ENCODE measurements at places on chromosomes 16 and 17.

DNA sequence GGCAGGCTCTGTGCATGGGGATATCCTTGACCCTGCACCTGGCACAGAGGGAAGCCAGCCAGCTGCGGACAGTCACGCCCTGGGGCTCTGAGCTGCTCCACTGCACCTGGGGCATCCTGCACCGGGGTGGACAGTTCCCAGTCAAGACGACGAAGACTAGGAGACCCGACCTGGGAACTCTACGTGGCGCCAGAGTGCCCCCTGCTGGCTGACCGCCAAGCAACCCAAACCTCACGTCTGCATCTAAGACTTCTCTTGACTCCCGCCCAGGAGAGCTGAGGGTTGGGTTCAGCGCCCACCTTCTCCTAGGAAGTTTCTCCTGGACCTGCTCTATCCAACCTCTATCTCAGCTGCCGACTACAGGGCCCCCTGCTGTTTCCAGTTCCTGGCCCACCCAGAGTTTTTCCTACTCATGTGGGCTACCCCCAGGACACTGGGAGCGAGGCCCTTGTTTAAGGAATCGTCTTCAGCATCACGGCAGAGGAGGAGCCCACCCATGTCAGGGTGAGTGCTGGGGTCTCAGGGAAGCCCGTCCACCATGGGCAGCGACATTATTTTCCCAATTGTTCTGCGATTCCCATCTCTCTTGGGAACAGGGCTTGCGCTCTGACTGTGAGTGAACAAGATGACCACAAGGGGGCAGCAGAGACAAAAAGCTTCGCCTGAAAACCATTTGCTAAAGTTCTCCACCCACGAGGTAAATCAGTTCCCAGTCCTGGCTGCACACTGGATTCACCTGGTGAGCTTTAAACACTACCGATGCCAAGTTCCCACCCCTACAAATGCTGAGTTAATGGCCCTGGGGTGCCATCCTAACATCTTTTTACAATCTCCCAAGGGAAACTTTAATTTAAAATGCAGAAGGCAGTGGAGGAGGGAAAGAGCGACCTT, 29.3 kb downstream of the TLE7 start:
- DNase-seq = no peak

- no peak for DNase-seq
These were observed 5.4 kb downstream of the GAS7 start for GRCh38 chr17:10192972-10193371.

- DNase-seq = no peak
These were observed 2.8 kb downstream of the RPL23A start for GRCh38 chr17:28722417-28723158.

DNA sequence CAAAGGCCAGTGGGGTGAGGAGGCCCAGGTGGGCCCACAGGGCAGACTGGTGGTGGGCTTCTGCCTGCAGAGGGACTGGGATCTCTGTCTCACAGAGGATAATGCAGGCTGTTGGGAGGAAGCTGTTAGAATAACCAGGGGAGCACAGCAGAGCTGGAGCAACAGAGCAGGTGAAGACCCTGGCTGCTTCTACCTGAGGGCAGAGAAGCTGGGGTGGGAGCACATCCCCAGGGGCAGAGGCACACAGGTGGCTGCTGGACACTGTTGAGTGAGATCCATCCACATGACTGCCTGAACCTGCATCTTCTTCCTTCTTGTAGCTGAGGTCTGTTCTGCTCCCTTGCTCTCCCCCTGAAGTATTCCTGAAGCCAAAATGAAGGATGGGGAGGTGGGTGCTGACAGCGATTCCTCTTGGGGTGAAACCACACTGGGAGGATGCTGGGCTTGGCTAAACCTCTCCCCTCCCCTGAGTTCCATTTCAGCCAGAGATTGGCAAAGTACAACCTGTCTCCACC, 1725.0 kb downstream of the TP53TG3F start:
- no peak for DNase-seq

DNA sequence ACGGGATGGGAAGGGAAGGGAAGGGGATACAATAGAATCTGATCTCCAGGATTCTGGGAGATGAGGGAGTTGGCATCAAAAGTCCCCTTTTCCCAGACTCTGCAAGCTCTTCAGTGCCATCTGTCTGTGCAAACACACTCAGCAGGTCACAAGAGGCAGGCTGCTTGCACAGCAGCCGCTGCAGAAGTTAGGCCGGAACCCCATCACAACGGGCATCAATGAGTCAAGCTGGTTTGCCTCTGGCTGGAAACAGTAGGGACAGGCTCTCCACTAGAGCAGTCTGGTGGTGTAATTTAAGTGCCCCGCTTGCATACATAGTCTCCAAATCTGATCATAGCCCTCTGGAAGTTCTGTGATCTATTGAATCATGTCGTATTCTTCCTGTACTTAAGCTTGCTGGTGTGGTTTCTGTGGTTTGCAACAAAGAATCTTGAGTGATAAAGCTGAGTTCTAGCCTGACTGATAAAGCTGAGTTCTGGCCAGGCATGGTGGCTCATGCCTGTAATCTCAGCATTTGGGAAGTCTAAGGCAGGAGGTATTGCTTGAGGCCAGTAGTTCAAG, 33.7 kb upstream of the KDM8 start:
- DNase-seq = no peak

- DNase-seq = no peak
These were observed 110.8 kb upstream of the DNAH9 start for GRCh38 chr17:11487469-11487868.

DNA sequence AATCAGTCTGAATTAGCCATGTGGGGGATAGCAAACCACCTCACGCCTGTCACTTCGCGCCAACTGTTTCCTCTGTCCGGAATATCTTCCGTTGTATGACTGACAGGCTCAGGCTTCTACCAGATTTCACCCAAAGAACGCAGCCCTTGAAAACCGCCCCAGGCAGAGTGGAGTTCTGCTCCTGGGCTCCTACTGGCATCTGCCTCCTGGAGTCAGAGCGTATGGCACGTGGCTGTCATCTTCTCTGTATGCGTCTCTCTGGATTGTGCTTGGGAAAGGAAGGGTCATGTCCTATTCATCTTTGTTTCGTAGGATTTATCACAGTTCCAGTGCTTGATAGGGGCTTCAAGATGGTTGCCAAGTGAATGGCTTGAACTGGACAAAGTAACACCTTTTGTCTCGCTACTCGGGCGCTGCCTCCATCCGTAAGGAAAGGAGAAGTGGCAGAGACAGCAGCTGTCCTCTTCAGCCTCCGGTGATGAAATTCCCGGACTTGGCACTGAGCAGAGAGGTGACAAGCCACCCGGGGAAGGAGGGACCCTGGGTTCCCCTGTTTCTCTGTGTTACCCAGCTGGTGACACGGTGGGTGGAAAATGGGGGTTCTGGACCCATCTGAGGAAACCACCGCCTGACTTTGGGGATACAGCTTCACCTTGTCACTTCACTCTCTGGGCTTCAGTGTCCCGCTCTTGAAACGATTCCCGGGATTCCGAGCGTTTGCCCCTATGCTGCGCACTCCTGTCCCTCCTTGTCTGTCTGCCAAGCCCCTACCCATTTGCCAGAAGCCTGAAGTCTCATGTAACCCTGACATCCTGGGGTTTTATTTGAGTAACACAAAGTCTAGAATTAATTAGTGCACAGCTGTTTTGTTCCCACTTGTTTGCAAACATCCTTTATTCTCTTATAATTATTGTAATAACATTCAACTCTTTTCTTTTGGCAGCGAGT, 13.9 kb downstream of the KIAA0513 start:
- DNase-seq = no peak

- no peak for DNase-seq
These were observed 69.5 kb downstream of the CMIP start for GRCh38 chr16:81514041-81514559.

DNA sequence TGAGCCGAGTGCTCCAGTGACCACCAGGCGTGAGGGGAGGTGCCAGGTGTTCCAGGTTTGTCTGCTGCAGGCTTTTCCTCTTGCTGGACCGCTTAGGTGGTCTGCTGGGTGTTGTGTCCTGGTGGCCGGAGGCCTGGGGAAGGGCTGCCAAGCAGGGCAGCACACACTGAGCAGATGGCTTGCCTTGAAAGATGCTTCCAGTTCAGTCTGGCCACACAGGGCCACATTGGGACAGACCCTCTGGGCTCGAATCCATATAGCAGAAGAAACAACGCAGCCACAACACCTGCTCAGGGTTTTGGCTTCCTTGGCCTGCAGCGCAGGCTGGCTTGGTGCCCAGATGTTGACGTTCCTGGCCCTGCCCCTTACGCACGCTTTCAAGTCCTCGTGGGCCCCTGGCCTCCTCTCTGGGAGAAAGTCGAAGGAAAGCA, 24.8 kb downstream of the GINS2 start:
- DNase-seq = no peak

- no peak for DNase-seq
These were observed 1.4 kb upstream of the NBR1 start for GRCh38 chr17:43169561-43170139.

DNA sequence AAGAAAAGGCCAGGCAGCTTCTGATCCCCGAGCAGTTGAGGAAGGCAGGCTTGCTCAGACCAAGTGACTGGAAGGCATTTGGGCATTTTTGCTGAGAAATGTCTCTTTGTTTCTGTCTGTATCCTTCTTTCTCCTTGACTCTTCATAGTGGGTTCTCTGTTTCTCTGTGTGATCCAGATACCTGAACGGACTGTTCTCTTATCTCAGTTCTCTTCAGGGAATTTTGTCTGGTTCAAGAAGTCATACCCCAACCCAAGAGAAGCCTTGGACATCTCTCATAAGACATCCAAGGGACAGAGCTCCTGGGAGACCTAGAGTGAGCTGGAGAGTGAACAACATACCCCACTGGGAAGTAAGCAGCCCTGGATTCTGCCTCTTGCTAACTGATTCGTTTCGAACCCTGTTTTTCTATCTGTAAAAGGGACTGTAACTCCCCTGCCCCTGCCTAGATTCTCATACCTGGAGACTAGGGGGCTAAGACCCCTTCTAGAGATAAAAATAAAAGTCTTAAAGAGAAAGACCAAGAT, 541 bp downstream of the CCL3 start:
- DNase-seq = no peak

DNA sequence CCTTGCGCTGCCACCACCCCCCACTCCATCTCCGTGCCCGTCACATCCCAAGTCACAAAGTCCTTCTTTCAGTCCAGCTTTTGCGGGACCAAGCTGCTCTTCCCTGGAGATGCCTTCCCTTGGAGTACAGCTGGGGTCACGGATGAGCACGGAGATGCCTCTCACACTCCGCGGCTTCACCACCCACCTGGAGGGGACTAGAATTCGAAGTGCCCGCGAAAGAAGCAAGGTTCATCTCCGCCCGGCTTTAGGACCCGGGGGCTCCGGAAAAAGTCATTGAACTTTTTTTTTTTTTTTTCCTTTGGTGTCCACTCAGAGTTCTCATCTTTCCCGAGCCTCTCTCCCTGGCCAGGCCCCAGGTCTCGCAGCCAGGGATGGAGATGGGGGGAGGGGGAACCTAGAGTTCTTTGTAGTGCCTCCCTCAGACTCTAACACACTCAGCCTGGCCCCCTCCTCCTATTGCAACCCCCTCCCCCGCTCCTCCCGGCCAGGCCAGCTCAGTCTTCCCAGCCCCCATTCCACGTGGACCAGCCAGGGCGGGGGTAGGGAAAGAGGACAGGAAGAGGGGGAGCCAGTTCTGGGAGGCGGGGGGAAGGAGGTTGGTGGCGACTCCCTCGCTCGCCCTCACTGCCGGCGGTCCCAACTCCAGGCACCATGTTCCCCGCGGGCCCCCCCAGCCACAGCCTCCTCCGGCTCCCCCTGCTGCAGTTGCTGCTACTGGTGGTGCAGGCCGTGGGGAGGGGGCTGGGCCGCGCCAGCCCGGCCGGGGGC, at the start of gene FKBP10:
Gene FKBP10 (plus strand): TSS at position 624 of the 771 bp plus-strand sequence. CDS start 31 bp downstream, at position 655.
- peak; percentile 63 for DNase-seq

- no peak for DNase-seq
These were observed 11.6 kb downstream of the CBFA2T3 start for GRCh38 chr16:88965411-88965810.

- DNase-seq = no peak
These were observed 39.0 kb downstream of the DNAH17 start for GRCh38 chr17:78538033-78538776.

GRCh38 chr17:10610884-10611283, 46.2 kb downstream of the MYH3 start:
- no peak for DNase-seq

DNA sequence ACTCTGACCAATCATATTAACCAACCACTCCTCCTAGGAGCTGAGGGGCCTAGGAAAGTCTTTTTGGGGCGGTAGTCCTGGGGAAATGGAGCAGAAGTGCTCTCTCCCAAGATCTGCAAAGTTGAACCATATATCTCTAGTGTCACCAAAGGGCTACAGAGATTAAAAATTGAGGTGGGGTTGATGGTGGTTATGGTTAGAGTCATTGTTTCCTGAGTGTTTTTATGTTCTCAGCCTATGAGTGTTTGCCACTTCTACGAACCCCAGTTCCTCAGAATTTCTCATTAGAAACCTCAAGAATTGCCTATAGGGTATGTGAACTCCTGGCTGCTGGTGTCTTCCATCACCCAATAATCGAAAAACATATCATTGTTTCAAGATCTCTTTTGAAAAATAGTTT, 217.8 kb downstream of the CDRT15L2 start:
- no peak for DNase-seq

GRCh38 chr17:48113201-48113676, 5.7 kb downstream of the SNX11 start:
- no peak for DNase-seq

GRCh38 chr16:56732366-56732765, 2.4 kb downstream of the NUP93 start:
- DNase-seq = no peak

GRCh38 chr16:72875291-72876031, 172.5 kb downstream of the ZFHX3 start:
- DNase-seq = no peak

- no peak for DNase-seq
These were observed 3.0 kb downstream of the SETD6 start for GRCh38 chr16:58518083-58518979.

- DNase-seq = peak; percentile 53
These were observed 20.7 kb downstream of the LGALS9 start for GRCh38 chr17:27651411-27652345.

DNA sequence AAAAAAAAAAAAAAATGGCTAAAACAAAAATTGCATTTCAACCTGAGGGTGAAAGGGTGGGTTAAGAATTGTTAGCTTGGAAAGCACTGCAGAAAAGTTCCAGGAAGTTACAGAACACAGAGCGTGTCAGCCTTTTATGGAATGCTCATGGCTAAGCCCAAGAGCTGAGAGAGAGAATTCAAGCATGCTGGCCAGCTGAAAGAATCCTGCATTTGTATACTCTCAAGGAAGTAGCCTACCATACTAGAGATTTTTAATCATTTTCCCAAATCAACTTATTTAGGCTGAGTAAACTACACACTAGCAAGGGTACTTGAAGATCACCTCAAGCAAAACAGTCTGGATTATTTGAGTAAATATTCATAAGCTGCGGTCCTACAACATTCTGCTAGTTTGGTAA, 153.9 kb downstream of the KCNJ2 start:
- DNase-seq = no peak

DNA sequence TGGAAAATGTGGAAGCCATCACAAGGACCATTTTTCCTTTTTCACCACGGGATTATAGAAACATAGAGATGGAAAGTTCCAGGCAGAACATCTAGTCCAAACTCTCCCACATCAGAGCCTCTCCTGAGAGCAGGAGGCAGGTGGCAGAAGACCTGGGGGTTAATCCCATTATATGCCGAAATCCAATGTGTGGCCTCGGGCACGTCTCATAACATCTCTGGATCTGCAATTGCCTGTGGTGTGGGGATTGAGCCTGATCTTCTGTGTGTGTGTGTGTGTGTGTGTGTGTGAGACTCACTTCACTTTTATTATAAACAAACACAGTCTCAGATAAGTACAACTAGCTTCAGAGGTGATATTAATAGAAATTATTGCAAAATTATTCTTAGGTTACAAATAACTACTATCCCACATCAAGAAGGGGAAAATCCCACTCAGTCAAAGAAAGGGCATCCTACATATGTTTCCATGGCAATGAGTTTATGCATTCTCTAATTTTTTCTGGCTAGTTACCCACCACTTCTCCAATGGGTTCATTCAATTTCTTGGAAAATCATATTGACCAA, 199.1 kb downstream of the FOXL1 start:
- no peak for DNase-seq
